ENCODE measurements at places on chromosomes 16 and 17.

- peak; percentile 99 for DNase-seq
These were observed at the start of gene NSMCE1 for GRCh38 chr16:27268376-27269299. Gene NSMCE1, minus strand, starts transcription at chr16:27268772. Its CDS starts 11,202 bp downstream, at chr16:27257570.

GRCh38 chr16:82344157-82344556 lies 174.1 kb upstream of the MPHOSPH6 start:
- DNase-seq = no peak

- DNase-seq = no peak
These were observed 231.2 kb downstream of the FOXL1 start for GRCh38 chr16:86809458-86809955.

DNA sequence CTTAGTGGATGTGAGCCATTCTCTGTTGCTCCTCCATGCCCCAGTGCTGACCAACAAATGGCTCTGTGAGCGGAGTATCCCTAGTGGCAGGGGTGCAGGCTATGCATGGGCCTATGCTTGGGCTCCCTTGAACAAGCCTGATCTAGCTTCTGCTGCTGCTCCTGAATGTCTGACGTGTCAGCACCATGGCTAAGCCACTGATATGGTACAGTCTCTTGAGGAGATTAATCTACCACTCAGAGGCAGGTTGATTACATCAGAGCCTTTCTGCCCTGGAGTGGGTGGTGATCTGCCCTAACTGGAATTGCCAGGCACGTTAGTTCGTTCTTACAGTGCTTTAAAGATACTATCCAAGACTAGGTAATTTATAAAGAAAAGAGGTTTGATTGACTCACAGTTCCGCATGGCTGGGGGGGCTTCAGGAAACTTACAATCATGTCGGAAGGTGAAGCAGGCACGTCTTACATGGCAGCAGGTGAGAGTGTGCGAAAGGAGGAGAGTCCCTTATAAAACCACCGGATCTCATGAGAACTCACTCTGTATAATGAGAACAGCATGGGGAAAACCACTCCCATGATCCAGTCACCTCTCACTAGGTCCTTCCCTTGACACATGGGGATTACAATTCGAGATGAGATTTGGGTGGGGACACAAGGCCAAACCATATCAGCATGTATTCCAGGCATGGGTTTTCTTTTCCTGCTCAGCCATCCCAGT lies 41.5 kb upstream of the B4GALNT2 start:
- DNase-seq = no peak

GRCh38 chr17:4785311-4786105 lies 656 bp downstream of the VMO1 start:
- DNase-seq = no peak

DNA sequence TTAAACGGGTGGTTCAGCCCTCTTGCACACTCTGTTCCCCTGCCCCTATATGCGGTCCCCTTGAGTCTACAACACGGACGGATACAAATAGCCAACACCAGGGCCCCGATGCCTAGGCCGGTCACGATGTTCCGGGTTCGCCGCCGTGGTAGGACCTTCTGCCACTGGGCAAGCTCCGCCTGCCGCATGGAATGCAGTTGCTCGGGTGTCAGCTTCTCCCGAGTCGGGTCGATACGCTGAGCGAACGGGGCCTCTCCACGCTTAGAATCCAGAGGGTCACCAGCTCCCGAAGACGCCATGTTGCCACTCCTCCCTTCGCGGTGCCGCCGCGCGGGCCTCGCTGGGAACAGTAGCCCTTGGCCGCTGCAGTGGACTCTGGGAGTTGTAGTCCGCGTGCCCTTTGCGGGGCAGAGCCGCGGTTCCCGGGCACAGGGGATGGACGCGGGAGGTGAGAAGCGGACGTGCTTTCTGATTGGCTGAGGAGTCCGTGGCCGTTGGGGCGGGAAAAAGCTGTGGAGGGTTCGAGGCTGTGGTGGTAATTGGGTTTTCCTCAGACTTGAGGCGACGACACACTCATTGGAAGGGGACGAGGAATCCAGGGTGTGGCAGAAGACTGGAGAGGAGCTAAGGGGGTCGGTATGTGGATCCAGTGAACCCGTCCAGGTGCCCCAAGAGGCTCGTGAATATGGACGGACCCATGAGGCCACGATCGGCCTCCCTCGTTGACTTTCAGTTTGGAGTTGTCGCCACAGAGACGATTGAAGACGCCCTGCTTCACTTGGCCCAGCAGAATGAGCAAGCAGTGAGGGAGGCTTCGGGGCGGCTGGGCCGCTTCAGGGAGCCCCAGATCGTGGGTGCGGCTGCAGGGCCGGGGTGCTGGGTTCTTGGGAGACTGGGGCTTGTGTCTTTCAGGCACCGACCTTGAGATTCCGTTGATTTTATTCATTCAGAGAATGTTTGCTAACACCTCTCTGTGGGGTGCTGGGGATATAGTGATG lies at the start of the genes CNTD1 and COA3:
TSS of gene CNTD1 (plus strand) at position 479 of the 998 bp plus-strand sequence. CDS start at position 686, 207 bp downstream.
TSS of gene COA3 (minus strand) at position 322 of the 998 bp plus-strand sequence. CDS start at position 299, 23 bp downstream.
- DNase-seq = peak; percentile 82

GRCh38 chr16:31005350-31006085 lies 4.9 kb downstream of the STX1B start:
- DNase-seq = no peak

- no peak for DNase-seq
These were observed 35.9 kb downstream of the SLC6A4 start for GRCh38 chr17:30199600-30199999.

DNA sequence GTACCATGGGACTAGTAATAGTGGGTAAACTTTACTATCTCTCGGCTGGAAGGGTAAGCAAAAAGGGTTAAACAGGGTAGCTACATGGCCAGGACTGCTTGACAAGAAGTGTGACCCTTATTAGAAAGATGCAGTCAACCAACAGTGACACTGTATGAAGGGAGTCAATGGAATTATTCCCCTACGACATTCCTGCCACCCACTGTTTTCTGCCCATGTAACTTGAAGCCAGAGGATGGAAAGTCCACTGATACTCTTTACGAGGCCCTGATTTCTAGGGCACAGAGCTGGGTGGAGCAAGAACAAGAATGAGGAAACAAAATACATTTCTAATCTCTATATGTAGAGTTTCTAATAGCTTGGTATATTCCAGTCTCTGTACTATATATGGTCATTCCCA lies 1102.5 kb downstream of the CDH11 start:
- DNase-seq = no peak

GRCh38 chr17:29190039-29190438 lies 9.8 kb upstream of the MYO18A start:
- no peak for DNase-seq

DNA sequence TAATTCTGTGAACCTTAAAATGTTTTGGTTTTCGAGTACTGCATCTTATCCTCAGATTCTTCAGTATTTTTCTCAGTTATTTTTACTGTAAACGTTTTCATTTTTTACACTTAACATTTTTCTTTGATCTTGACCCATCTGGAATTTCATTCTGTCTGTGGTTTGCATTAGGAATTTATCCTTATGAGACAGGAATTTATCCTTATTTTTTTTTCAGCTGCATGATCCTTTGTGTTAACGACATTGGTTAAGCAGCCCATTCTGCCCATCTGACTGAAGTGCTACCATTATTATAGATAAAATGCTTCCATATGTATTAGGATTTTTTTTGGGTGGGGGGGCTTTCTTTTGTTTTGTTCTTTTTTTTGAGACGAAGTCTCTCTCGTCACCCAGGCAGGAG lies 41.0 kb downstream of the SNX29 start:
- DNase-seq = no peak

- DNase-seq = no peak
These were observed 59.4 kb downstream of the MFSD11 start for GRCh38 chr17:76797241-76797840.

- no peak for DNase-seq
These were observed 100.9 kb downstream of the GRIN2A start for GRCh38 chr16:10081201-10081940.

DNA sequence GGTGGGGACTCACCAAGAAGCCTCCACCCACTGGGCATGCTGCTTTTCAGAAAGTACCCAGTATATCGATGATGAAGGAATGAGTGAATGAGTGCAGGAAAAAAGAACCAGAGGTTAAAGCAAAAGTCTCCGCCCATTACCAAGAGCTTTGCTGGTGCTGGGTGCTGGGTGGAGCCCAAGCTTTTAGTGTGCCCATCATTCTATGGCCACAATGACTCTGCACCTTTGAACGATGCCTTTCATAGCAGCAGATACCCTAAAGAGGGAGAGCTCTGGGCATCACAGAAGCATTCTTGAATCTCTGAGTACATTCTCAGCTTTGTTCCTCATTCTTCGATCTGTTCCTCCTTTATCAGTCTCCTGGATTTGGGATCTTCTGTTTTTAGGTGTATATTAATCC lies 450.7 kb upstream of the CCL2 start:
- DNase-seq = no peak

DNA sequence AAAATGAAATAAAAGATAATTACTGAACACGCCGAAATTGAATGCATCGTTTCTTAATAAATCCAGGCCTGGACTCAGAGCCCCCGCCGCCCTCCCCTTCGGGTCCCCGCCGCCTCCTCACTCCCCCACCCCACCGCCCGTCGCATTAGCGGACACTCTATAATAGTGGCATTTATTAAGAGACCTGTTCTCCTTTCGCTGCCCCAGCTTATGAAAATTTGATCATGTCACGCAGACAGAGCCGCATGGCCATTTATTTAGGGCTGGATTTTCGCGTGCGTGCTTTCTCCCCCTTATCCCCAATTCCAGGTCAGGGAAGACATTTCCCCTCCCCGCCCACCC lies 6.3 kb upstream of the HOXB2 start:
- no peak for DNase-seq

DNA sequence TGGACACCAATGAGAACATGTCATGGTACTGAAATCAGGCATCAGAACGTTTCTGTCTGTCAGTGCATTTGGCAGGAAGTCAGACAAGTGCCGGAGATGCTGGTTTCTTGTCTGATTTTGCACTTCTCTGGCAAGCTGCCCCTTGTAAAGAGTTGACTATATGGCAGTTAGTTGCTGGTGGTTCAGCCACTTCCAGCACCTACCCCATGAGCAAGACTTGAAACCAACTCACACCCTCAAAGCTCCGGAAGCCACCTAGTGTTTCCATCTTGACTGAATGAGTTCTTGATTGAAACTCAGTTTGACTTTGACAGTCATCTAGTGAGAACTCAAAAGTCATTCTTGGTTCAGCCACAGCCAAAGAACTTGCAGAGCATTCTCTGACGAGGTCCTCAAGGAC lies 225.1 kb downstream of the SPECC1 start:
- peak; percentile 51 for DNase-seq

- DNase-seq = no peak
These were observed 30.4 kb upstream of the SSTR5 start for GRCh38 chr16:1042049-1042744.

DNA sequence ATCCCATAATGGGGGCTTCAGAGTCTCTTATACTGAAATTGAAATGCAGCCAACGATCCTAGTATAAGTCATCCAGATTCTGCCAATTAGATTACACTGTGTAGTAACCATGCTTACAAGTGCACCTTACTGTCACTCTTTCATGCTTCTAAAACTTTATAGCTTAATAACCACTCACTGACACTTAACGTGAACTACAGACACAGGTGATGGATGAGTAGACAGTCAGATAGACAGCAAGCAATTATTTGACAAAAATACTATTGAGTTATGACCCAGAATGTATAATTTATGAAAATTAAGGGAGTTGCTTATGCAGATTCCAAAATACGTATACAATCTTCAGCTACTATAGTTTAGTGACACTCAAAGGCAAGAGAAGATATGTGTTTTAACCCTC lies 6.3 kb downstream of the CDH8 start:
- DNase-seq = no peak

DNA sequence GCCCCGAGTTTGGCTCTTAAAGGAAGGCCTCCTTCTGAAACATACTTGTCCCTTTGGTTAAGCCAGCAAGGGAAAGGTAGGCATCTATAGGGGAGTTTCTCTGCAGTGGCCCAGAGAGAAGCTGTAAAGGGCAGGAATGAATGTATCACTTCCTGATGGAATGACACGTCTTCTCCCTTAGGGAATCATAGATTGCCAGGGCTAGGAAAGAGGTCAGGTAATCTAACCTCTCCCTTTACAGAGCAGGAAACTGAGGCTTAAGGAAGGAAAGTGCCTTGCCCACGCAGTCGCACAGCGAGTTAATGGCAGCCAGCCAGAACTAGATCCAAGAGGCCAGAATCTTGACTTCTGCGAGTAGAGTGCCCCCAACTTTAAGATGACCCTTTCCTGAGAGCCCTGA lies 66.1 kb downstream of the NEUROD2 start:
- DNase-seq = no peak

- DNase-seq = no peak
These were observed 3.9 kb upstream of the TRIM25 start for GRCh38 chr17:56917559-56918296.

Measured in stimulated activated CD4-positive, alpha-beta T cell treated with anti-CD3 and anti-CD28 coated beads, Interleukin-2, amount 100 ng/mL, for 24 hours (primary cell).